ENCODE measurements at places on chromosomes 1 and 21.
A peak's percentile ranks its signal among the peaks of the same experiment; 100 is the strongest.

DNA sequence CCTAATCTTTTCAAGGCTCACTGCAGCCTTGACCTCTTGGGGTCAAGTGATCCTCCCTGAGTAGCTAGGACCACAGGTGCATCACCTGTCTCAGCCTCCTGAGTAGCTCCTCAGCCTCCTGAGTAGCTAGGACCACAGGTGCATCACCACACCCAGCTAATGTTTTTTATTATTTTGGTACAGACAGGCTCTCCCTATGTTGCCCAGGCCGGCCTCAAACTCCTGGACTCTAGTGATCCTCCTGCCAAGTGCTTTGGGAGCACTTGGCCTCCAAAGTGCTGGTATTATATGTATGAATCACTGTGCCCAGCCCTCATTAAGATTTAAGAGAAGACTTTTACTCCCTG lies 58.5 kb upstream of the S1PR1 start:
- DNase-seq: peak; percentile 32

DNA sequence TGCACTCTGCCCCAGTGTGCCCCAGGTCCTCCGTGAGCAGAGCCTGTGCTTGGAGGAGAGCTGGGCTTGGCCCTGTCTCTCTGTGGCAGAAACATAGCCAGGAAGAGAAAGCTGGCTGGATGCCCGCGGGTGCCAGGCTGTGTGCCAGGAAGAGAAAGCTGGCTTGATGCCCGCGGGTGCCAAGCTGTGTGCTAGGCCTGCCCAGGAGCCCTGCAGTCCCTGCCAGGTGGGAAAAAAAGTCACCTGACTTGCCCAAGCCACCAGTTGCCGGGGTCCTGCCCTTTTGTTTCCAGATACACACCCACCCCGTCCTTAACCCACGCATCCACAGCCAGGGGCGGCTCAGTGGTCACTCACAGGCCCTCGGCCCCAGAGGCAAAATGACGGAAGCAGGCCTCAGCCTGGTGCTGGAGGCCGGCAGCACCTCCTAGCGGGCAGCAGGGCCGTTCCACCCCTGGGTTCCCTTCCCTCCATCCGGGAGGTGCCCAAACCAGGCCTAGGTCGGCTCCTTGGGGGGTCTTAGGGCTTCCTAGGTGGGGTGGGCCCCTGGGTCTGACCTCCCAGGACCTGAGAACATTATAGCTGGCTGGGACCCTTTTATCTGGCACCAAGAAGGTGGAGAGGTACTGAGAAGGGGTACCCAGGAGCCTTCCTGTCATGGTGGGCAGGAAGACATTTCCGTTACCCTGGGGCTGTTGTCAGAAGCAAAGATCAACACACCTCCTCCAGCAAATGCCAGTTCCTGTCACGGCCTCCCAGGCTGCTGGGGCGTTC lies 9.1 kb downstream of the ITGB2 start:
- DNase-seq: peak; percentile 46

DNA sequence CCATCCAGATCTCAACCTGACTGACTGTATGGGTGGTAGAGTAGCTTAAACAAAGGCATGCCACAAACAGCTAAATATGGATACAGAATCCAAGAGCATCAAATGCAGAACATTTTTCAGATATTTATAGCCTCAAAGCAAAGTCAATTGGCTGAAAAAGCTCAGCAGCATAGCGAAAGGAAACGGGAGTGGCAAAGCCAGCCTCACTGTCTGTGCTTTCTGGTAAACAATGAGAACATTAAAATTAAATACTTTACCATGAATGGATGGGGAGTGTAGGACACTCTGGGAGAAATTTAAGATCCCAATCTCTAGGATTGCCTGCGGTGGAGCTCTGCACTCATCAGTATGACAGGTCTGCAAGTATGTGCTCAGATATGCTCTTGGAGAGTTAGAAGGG lies 4.4 kb downstream of the RASAL2 start:
- no peak for DNase-seq

GRCh38 chr1:162697140-162697895 lies 65.1 kb downstream of the DDR2 start:
- DNase-seq: no peak

GRCh38 chr1:66371233-66372005 lies 162.5 kb upstream of the SGIP1 start:
- no peak for DNase-seq

DNA sequence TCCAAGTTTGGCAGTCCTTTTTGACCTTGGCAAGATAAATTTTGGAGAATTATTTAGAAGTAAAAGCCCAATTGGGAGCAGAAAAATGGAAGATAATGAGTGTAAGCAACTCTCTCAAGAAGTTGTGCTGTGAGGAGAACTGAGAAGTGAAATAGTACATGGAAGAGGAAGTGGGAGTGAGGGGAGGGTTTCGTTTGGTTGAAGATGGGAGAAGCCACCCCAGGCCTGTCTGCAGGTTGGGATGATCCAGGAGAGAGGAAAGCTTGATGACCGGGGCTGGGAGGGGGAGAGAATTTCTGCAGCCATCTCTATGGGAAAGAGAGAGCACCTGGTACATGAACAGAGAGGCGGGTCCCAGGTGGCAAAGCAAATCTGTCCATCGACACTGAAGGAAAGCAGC lies 8.6 kb upstream of the RCAN1 start:
- no peak for DNase-seq

All from stimulated activated CD4-positive, alpha-beta T cell treated with anti-CD3 and anti-CD28 coated beads, Interleukin-12 subunit alpha, Interleukin-12 subunit beta, amount 100 ng/mL, for 4 hours (primary cell).